ENCODE measurements at places on chromosomes 2 and 18.

GRCh38 chr18:31513189-31513935 is 15.4 kb downstream of the DSG2 start:
- DNase-seq: no peak

DNA sequence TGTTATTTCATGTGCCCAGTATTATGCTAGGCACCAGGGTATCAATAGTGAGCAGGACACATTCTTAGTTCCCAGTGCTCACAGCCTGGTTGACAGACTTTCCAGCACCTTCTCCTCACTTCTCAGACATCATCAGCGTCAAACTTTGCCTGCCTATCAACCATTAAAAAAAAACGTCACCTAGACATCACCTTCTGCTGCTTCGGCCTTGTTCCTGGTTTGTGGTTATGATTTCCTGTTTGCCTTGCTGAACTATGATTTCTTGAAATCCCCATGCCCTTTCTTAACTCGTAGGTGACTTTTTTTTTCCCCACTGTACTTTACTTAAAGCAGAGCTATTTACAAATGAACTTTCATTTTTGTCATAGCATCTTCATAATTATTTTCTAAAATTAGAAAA is 60.4 kb upstream of the NABP1 start:
- DNase-seq: peak; percentile 32

DNA sequence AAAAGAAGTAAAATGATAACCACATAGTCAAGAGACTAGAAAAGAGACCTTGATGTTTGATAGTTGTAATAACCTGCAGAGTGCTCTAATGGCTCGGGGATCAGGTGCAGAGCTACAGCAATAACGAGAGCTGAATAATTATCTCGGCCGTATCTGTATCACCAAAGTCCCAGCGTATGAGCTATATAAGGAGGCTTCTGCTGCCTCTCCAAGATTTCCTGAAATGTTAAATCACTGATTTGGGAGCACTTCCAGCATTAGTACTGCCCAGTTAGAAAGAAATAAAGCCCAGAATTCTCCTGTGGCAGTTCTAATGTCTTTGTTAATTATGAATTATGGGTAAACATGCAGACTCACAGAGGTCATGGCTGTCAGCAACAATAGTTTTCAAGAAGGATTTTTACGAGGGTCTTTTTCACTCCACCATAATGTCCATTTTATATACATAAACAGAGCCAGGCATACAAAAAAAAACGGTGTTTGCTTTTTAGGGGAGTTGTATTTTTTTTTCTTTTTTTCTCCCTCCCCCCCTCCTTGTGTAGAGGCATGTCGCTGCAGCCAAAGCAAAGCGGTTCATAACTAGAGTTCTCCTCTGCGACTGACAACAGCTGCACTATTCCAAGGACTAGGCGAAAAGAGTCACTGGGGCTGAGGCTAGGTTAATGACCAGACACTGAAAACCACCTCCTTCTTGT is 168.3 kb upstream of the VRK2 start:
- no peak for DNase-seq

- no peak for DNase-seq
Measured at GRCh38 chr2:121359716-121360565, 74.9 kb upstream of the TFCP2L1 start.

GRCh38 chr2:59239146-59239545 is 998.0 kb upstream of the FANCL start:
- no peak for DNase-seq

DNA sequence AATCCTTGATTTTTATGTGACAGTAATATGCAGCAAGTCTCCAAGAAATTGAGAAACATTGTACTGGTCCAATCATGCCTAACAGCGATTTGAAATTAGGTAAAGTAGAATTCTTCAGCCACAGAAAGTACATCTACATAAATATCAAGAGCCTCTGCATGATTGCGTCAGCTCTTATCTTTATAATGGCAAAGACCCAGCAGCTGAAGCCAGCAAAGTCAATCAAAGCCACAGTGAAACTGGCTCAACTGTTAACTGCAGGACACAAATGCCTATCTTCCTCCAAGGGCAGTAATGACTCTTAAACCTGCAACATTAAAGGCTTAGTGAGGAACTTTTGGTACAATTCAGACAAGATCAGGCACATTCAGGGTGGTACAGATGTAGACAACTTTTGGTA is 102.5 kb downstream of the BARD1 start:
- no peak for DNase-seq

GRCh38 chr18:58015065-58015780 is 28.8 kb upstream of the NEDD4L start:
- no peak for DNase-seq

- no peak for DNase-seq
Measured at GRCh38 chr2:62826141-62826540, 120.6 kb downstream of the EHBP1 start.

- DNase-seq: no peak
Measured at GRCh38 chr2:168348076-168348475, 100.7 kb upstream of the STK39 start.
